ENCODE measurements at places on chromosomes 5 and 9. TPM values are rescaled to one million over a fixed set of nuclear protein-coding genes. Genes with fewer than 3 reads are reported as not detected.

The FCN2 gene
- total RNA-seq: not detected

The FST gene
- total RNA-seq: 0.67 TPM

The SPINK13 gene
- total RNA-seq: not detected

The NOTCH1 gene
- 14.7 TPM for total RNA-seq

The TNC gene
- 86.1 TPM for total RNA-seq

The KIF4B gene
- total RNA-seq: not detected

The NME5 gene
- 14.8 TPM for total RNA-seq

The PGM5 gene
- 1.4 TPM for total RNA-seq

The COL27A1 gene
- 15.0 TPM for total RNA-seq

The KCTD16 gene
- not detected for total RNA-seq

The PPIP5K2 gene
- total RNA-seq: 93.8 TPM

The CDKN2B-AS1 gene
- total RNA-seq: 3.8 TPM

The NR2F1-AS1 gene
- total RNA-seq: 1.0 TPM

The PCDHGA9 gene
- total RNA-seq: 1.5 TPM

The TIMD4 gene
- not detected for total RNA-seq

The IFNK gene
- total RNA-seq: not detected

The SLC36A2 gene
- total RNA-seq: not detected

The OR1Q1 gene
- not detected for total RNA-seq

The PAEP gene
- 4.9 TPM for total RNA-seq

The SMIM3 gene
- total RNA-seq: 27.3 TPM

The AQP7 gene
- total RNA-seq: not detected

The C6 gene
- not detected for total RNA-seq

The TRIP13 gene
- total RNA-seq: 11.3 TPM

The PCDHGC4 gene
- 2.5 TPM for total RNA-seq

The GZMA gene
- not detected for total RNA-seq

The HK3 gene
- total RNA-seq: 0.34 TPM

The PCSK5 gene
- total RNA-seq: 1.0 TPM

The ZBTB26 gene
- 3.1 TPM for total RNA-seq
